ENCODE measurements at places on chromosomes 7 and 10. TPM values are rescaled to one million over a fixed set of nuclear protein-coding genes. Genes with fewer than 3 reads are reported as not detected.

The NKX6-2 gene
- 7.6 TPM for polyA plus RNA-seq

GRCh38 chr10:17098012-17098411 is 31.6 kb downstream of the CUBN start:
- no peak for DNase-seq

GRCh38 chr7:79084423-79084822 is 369.0 kb downstream of the MAGI2 start:
- DNase-seq: no peak

GRCh38 chr10:9097206-9097990 is 1042.9 kb downstream of the GATA3 start:
- DNase-seq: no peak

DNA sequence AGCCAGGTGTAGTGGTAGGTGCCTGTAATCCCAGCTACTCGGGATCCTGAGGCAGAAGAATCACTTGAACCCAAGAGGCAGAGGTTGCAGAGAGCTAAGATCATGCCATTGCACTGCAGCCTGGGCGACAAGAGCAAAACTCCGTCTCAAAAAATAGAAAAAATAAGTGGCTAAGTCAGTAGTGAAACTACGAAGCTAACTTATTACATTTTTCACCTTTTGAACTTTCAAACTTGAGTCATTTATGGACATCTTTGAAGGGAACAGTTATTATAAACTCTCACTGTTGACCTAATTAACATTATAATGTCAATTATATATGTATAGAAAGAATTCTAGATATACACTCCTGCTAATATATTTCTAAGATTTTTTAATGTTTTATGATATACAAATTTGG is 541.5 kb upstream of the C7orf33 start:
- DNase-seq: no peak

The OPN1SW gene
- polyA plus RNA-seq: 1.2 TPM

GRCh38 chr10:71684356-71685173 is 35.0 kb downstream of the C10orf105 start:
- no peak for DNase-seq

DNA sequence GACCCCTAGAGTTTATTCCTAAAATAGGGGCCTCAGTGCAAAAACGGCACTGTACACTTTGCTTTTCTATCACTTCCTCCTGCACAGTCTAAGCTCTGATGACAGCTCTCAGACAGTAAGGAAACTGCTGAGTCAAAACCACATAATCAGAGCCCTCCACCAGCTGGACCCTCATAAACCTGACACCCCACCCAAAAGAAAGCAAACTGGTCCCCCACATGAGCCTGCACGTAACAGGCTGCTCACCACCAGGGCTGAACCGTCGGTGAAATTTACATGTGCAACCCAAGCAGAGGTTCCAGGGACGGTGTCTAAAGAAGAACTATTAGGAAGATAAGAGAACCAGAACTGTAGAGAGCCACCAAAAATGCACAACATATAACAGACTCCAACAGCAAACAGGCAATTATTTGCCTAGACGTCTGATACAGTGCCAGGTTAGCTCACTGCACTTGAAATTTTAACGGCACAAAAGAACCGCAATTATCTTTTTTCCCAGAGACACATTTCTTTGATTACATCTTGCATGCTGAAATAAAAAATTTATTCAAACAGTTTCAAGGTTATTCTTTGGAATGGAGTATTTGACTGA is 19.6 kb downstream of the SGMS1 start:
- DNase-seq: no peak

- DNase-seq: no peak
These were observed 21.0 kb upstream of the TSPAN33 start for GRCh38 chr7:129123510-129123857.

DNA sequence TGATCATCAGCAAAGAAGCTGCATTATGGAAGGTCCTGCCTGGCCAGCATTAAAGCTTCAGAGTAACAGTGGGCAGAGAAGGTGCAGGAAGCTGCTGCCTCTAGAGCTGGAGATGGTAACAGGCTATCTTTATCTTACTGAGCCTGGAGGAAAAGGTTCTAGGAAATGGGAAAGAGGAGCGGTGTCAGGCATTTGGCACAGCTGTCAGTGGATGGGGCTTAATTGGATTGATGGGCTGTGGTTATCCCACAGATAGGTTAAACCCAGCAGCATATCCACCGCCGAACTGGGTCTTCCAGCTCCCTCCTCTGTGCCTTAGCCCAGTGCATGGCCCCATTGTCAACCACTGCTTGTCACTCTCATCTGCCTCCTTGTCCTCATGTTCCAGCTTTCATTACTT is 127.6 kb downstream of the CCNY start:
- DNase-seq: no peak

GRCh38 chr10:70866424-70866823 is 21.9 kb downstream of the PCBD1 start:
- DNase-seq: no peak

- DNase-seq: no peak
These were observed 99.8 kb upstream of the SVIL start for GRCh38 chr10:29734640-29734961.

The ITIH2 gene
- 0.61 TPM for polyA plus RNA-seq

DNA sequence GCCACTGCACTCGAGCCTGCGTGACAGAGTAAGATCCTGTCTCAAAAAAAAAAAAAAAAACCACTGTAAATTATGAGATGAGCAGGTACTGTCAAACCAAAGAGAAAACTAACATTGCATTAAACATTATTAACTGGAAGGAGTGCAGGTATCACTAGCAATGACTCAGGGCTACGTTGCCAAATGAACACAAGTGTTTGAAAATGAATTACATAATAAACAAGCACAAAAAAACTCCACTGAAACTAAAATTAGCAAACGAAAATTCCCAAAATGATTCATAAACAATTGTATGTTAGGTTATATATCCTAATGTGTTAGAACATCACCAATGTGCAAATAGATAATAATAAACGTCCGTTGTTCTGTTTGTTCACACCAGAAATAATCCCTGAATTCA is 42.8 kb downstream of the NSUN6 start:
- no peak for DNase-seq
